ENCODE measurements at places on chromosomes 2 and 18.

- DNase-seq: no peak
Observed at GRCh38 chr18:67486534-67486933, 30.0 kb downstream of the DSEL start.

GRCh38 chr2:86510436-86510933, 52.8 kb downstream of the CHMP3 start:
- DNase-seq: no peak

GRCh38 chr18:62026586-62026985, 133.8 kb upstream of the RNF152 start:
- DNase-seq: no peak

- no peak for DNase-seq
Observed at GRCh38 chr2:55114082-55114481, 63.8 kb upstream of the RTN4 start.

GRCh38 chr18:44911773-44912172, 231.1 kb downstream of the SETBP1 start:
- no peak for DNase-seq

DNA sequence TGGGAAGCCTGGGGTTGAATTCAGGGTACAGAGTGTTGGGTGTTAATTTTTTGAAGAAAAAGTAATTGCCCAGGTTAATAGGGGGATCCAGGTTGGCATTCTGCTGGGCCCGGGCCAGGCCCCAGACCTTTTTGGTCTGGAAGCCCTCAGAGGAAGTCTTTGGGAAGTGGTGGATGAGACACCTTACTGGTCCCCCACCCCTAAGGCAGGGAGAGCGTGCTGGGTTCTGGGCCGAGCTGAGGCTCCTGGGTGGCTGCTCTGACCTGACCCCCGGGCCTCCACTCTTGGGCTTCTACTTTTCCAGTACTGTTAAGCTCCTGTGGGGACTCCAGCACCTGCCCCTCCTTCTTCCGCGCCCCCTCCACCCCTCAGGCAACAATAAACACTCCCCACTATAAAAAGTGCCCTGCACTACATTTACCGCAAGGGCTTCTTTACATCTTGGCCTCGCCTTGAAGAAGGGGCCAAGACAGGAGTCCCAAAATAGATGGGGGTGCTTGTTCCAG, 753 bp upstream of the HOXD3 start:
- no peak for DNase-seq

DNA sequence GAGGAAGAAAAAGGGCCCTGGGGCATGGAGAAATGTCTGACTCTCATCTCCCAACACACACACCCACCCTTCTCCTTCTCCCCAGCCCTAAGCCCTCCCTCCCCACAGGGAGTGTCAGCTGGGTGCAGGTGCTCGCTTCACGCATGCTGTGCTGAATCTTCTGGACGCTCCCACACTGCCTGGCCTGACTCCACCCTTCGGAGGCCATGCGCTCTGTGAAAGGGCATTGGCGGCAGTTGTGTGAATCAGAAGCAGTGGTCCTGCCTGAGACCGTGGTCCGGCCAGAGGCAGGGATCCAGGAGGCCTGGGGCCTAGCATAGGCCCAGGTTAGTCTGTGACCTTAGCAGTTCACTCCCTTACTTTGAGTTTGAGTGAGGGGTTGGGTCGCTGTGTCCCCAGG, 57.1 kb downstream of the LONRF2 start:
- no peak for DNase-seq

- no peak for DNase-seq
Observed at GRCh38 chr2:107412981-107413380, 413.7 kb upstream of the RGPD4 start.

DNA sequence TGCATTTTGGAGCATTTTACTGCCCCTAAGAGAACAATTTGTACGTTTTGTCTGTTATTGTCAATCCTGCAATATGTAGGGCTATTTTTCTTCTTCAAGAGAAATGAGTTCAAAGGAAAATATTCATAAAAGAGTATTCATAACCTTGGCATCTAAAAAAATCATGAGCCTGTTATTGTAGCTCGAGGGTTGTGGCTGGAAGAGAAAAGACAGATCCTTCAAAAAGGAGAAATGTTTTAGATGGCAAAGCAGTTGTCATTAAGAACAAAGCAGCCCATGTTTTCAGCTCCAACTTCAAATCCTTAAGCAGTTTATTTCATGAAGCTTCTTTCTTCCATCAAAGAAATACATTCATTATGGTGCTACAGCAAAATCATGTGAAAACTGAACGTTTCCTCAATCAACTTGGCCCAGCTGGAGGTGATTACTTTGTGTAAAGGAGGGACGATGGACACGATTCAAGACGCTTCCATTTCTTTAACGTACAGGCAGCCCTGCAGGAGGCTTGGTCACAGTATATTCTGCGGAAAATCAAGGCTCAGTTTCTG, 31.4 kb downstream of the QPCT start:
- DNase-seq: no peak

GRCh38 chr18:68837665-68838451, 40.0 kb downstream of the CCDC102B start:
- DNase-seq: no peak

DNA sequence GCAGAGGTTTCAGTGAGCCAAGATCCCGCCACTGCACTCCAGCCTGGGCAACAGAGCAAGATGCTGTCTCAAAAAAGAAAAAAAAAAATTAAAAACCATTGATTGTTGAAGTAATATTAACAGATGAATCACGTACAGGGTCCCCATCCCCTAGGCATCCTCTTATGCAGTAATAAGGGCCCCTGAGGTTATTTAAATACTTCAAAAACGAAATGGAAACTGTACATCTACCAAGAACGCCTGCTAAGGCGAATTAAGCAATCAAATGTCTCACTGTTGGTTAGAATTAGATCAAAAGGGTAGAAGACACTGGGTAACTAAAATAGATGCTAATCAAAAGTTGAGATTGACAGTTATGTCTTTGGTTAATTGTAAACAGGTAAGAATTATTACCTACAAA, 7.5 kb downstream of the TRABD2A start:
- no peak for DNase-seq

DNA sequence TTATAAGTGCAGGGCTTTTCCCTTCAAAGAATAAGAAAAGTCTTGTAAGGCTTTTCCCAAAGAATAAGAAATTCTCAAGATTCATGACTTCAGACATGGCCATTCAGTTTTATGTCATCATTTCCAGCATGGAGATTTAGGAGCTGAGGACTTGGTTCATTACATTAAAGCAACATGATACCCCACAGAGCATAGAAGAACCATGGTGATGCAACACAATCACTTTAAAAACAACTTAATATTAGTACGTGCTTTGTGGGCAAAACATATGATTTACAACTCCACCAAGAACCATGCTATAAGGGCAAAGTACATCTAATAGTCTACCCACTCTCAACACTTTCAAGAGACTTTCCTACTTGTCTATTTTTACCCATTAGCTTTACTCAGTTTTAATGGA, 214.4 kb downstream of the SRBD1 start:
- no peak for DNase-seq

DNA sequence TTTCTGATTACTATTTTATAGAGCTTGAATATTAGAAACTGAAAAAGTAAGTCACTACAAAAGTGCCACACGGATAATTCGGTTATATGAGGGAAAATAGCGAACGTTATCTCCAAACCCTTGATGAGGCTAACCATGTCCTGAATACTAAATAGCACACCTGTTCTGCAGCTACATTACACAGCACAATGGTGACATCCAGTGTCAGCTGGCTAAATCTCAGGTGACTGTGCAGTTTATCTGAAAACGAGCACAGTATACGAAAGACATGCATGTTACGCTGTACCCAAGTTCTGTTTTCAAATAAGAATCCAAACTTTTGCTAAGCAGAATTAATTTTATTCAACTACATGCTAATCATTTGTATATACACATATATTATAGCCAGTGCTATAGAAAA, 9.0 kb downstream of the CCDC68 start:
- DNase-seq: no peak

- DNase-seq: no peak
Observed at GRCh38 chr2:23660237-23660636, 266.7 kb downstream of the ATAD2B start.

- DNase-seq: no peak
Observed at GRCh38 chr2:88042476-88042875, 13.1 kb downstream of the KRCC1 start.

- no peak for DNase-seq
Observed at GRCh38 chr2:215521031-215521430, 85.2 kb upstream of the FN1 start.

- no peak for DNase-seq
Observed at GRCh38 chr2:147657086-147658000, 187.5 kb upstream of the ACVR2A start.

GRCh38 chr2:181189951-181190350, 209.5 kb downstream of the UBE2E3 start:
- no peak for DNase-seq

- DNase-seq: no peak
Observed at GRCh38 chr2:230329946-230330605, 3.1 kb downstream of the SP140L start.

DNA sequence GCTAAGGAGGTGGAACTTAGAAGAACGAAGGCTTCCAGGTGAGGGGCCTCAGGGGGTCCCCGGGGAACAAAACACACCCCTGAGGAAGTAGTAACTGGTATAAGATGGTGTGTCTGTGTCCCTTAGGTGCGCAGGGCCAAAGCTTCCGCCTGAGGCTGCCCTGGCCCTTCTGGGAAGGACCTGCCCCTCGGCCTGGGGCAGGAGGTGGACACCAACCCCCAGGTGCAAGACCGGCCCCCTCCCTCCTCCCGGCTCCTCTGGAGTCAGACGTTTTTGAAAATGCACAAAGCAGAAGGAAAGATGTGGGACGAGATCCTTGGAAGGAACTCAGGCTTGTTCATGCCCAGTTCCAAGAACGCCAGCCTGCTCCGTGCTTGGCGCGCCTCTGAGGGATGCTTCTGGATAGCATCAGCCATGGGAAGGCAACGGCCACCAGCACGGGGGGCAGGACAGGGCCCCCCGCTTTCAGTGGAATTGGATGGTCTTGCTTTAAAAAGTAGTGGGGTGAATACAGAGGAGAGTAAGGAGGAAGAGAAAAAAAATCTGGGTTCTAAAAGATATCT, 37.5 kb downstream of the MYT1L start:
- DNase-seq: no peak

DNA sequence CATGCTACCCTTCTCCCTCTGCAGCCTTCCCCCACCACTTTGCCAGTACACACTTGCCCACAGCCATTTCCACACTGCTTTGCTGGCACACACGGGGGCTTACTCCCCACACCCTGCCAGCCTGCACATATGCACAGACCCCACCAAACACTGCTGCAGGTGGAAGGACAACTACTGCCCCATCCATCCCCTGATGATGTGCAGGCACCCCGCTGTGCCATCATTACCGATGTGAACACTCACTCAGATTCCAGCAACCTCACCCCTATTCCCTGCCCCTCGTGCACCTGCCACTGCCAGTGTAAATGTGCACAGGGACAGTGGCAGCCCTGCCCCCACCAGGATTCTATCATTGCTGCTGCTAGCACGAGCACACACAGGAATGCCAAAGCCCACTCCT, 1400.8 kb upstream of the DDX18 start:
- DNase-seq: no peak

DNA sequence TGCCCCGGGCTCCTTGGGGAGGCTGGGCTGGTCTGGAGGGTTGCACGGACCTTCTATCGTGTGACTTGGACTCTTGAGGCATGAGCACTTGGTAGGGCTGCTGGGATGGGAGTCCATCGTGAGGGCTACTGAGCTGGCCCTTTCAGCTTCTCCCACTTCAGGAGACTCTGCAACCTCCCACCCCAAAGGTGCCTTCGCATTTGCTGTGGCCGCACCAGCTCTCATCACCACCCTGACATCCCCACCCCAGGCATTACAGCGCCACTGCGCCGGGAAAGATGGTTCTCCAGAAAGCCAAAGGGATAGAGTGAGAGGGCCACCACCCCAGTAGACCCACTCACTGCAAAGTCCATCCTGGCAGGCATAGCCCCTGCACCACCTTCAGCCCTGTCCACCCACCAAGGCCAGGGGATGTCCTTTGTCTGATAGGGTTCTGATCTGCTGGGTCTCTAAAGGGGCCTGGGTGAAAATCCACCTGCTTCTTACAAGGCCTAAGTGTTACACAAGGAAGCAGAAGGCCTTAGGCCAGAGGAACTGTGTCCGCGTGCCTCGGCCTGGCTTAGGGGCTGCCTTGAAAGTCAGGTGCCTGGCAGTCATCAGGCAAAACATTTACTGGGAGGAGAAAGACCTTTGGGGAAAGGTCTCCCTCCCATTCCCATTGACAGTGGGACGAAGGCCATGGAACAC, 5.1 kb downstream of the EHD3 start:
- no peak for DNase-seq

DNA sequence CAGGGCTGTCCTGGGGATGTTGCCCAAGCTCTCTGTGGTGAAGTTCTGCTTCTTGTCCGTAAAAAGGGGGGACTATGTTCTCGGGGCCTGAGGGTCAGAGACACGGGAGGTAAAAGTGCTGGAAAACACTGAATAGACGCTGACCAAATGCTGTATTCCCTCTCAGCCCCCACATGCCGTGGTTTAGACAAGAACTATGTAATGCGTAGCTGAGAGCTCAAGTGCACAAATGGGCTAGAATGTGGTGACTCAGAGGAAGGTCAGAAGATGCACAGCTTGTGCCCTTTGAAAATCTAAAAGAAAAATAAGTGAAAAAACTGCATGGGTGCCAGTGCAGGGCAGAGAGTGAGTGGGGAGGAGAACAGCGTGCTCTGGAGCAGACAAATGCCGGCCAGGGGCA, 80.3 kb upstream of the MAP4K4 start:
- DNase-seq: no peak

DNA sequence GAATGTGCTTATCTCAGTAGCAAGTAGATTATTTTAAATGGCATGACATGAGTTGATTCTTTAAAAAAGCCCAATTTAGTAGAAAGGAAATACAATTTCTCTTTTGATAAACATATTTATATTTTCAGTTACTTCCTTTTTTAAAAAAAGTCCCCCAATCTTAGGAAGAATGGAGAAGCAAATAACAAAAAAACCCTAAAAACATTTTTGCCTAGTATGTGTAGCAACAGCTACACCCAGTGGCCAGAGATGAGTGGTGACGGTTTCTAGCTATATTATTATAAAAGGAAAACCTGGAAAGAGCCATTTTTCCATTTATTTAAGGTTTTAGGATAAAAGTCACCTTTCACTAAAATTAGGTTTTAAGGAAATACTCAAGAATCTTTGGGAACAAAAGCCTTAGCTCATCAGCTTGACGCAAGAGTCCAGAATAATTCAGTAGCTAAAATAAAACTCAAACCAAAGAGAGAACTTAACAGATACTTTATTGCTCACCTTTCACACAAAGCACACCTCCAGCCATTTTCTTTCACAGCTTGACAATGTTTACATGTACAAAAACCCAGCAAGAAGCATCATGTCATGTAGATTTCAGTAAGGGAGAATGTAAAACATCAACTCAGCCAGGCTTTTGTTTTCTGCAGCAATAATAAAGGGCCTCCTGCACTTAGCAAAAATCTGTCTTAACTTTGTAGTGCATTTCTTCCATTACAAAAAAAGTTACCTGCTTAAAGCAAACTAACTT, 15.7 kb downstream of the FAM98A start:
- no peak for DNase-seq
